ENCODE measurements at places on chromosomes 2 and 18.

DNA sequence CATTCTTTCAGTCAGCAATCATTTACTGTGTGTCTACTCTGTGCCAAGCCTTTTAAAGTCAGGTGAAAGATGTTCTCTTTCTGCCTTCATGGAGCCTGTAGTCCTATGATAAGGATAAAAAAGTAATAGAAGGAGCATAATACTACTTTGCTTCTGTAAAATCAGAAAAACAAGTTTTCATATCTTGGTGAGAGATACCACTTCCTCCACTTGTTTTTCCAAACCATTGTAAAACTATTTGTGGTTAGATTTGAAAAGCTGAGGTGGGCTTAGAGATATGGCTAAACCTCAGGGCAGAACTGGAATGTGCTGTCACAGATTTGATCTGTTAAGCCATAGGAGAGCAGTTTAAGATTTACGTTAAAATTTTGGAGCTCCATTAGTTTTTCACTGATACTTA, 104.7 kb upstream of the FAM117B start:
- DNase-seq = no peak

DNA sequence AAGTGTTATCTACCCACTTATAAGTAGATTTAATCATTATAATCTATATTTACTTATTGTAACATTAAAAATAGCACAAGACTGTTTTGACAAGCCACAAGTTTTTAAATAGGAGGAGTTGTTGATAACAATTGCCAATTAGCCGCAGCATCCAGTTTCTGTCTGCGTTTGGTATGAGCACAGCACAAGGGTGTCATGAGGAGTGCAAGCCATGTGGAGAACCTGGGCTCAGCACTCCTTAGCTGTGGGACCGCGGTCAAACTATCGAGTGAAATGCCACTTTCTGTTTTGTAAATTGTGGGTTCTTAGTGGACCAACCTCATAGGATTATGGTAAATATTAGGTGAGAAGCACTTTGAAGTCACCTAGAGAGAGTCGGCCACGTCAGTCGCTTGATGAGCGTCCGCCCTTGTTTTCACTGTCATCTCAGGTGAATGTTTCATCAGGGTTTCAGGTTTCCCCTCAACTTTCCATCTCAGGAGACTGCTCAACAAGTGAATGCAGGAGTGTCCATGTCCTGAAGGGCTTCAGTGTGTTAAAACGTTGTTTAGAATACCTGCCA, 294.5 kb downstream of the ZNF407 start:
- DNase-seq = no peak

GRCh38 chr2:210169516-210170195, 1.6 kb downstream of the KANSL1L start:
- peak; percentile 67 for DNase-seq

DNA sequence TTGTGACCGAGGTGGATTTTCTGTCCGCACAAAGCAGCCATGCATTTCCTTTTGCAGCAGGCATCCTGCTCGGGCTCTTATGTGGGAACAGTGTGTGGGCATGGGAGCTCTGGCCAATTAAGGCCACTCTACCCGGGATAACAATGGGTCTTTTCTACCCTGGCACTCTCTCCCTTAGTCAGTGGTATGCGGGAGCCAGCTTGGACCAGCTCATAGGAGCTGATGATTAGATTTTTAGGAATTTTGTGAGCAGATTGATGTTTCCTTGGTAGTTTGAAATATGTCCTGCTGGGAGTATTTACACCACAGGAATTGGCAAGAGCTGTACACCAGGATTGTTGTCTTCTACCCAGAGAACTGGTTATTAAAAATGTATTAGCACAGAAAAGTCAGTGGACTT, 89.3 kb downstream of the SPP2 start:
- no peak for DNase-seq

DNA sequence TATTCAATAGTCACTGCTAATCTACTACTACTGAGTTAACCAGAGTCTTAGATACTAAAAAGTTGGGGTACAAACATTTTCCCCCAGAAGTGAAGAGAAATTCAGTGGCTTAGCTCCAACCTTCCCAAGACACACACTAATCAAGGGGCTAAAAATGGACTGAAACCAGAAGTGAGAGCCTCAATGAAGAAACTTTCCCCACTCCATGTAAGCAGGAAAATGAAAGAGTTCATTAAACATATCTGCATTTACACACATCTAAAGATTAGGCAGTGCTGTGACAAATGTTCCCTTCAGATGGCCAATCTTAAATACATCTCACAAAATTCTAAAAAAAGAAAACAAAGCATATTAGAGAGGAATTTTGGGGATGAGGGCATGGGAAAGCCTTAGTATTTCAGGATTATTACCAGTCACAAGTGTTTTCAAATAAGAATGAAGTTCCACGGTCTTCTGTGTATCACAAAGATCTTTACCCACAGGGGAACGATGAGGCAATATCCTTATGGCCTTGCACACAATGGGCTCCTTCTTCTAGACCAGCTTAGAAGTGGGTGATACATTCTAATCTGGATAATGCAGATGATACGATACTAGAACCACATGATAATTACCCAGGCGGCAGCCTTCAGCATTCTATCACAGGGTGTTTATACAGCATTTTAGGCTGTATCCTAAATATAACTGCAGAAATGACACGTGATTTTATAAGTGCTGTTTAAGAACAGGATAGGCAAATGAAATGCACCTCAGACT, 17.1 kb downstream of the ANKRD44 start:
- DNase-seq = no peak

DNA sequence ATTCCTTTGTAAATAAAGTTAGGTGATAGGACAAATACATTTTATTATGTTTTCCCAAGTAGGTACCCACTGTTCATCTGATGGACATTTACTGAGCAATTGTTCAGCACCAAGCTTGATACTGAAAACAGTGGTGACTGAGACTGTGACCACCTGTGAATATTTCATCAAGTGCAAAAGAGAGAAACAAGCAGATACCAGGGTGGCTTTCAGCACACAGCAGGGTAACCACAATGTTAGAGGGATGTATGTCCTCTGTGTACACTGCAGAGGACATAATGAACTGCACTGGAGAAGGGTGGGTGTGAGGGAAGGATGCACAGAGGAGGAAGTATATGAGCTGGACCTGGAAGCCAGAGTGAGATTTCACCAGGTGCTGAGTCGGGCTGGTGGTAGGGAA, 411.8 kb downstream of the RAD51AP2 start:
- no peak for DNase-seq

DNA sequence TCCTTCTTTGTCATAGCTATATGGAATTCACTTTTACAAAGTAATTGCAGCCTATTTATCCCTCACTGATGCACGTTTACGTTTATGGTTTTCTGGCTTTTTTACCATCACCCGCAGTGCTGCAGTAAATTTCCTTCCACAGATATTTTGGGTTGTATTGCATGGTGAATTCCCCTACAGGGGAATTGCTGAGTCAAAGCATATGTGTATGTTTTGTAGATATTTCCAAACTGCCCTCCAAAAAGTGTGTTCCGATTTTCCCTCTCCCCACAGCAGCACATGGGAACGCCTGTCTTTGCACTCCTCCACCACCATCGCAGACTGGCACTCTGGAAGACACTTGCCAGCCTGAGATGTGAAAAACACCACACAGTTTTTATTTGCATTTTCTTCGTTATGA, 80.6 kb upstream of the UXS1 start:
- DNase-seq = peak; percentile 24

DNA sequence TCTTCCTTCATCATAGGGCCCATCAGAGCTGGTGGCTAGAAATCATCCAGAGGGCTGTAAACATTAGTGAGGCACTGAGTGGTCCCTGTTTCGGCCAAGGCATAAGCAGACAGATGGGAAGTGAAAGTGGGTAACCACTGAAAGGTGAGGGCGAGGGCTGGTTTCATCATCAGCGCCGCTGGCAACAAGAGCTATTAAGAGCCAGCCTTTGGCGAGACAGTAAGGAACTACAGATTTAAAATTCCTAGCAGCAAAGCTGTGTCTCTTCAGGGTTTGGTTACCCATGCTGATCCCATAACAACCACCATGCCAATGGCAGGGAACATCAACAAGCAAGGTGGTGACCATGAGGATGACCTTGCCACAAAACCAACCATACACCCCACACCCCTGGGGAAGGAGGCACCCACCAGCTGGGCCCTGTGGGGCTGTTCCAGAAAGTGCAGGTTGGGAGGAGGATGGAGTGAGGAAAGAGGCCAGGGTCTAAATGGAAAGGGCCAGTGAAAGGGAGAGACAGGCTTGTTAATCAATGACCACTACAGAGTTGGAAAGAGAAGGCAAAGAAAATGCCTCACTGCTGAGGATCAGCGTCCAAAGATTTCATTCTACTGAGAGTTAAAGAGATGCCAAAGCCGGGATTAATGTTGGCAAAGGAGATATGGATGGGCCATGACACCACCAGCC, 9.0 kb upstream of the SLC20A1 start:
- DNase-seq = no peak

GRCh38 chr18:45760462-45761036, 36.6 kb downstream of the SLC14A1 start:
- DNase-seq = no peak

DNA sequence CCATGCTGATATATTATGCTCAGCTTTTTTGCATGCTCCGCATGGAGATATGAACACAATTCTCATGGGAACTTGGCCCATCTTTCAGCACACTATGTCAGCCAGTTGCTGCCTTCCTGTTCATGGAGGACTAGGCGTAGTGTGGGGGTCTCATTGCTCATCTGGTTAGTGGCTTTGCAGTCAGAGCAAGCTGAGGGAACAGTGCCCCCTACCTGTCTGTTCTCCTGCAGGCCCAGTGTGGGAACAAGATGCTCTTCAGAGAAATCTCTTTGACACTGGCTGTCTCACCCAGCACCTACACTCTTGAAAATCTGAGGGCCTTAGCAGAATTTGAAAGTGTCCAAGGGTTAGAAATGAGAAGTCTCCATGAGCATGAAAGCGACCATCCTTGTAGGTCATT, 47.1 kb downstream of the SPTBN1 start:
- DNase-seq = peak; percentile 58

DNA sequence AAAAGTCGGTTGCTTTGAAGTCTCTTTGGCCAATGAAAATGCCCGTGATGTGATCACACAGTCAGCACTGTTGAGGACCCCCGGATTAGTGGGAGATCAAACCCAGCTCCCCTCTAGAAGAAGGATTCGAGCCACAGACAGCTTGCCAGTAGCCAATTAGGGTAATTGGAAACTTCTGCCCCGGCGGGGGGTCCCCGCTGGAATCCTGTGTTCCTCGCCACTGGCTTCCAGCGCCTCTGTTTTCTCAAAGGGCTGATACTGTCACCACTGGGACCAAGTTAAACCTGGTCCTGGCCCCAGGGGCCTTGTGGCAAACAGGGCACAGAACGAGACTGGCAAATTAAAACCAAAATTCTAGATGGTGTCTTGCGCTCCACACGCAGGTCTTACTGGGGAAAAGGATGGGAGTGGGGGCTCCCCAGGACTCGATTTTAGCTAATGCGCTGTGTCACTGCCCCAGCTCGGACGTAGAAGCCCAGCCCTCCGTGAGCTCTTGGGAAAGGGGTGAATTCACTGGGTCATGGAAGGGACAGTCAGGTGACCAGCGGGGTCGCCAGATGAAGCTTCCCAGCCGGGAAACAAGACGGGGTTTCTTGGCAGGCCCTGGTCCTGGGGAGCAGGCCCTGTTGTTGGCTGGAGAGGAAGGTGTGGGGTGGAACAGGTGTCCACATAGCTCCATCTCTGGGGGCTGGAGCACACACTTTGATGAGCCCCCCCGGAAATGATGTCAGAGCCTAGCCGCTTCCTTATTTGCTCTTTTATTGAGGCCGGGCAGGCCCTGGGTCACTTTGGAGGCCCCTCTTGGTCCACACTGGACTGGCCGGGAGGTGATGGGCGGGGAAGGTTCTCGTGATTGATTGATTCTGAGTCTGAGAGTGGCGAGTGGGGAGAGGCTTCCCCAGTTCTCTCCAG, 90.2 kb downstream of the SMAD7 start:
- no peak for DNase-seq

- DNase-seq = peak; percentile 49
Measured at GRCh38 chr2:102005989-102006885, 14.5 kb downstream of the IL1R2 start.

- no peak for DNase-seq
Measured at GRCh38 chr18:25365242-25365641, 13.3 kb upstream of the ZNF521 start.

DNA sequence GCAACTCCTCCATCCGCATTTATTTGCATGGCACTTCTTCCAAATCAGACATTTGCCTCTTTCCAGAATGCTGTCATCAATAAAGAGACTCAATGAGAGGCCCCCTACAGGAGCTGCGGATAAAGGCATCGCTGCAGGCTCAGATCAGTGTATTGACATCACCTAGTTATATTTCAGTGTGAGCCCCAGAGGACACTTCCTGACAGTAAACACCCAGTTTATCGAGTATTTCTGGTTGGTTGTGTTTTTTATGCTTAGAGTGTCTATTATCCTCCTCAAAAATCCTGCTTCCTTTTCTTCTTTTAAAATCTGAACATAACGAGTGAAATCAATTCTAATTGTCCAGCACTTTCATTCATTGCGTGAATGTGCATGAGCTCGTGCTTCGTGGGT, 38.8 kb downstream of the NRP2 start:
- no peak for DNase-seq

DNA sequence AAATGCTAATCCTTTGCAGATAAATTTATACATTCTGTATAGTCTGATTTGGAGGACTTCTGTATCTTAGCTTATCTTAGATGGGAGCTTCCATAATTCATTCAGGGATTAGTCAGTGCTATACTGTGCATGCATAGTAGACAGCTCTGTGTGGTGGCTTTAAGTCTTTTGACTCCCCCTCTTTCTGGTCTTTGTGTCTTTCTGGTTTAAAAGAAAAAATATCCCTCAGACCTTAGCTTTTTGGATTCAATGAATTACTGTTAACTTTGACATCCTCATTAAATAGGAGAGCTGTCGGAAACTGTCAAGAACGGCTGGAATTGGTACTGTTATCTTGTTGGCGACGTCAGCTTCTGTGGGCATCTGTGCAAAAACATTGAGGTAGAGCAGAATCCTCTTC, 130.4 kb downstream of the SPTBN1 start:
- DNase-seq = no peak

DNA sequence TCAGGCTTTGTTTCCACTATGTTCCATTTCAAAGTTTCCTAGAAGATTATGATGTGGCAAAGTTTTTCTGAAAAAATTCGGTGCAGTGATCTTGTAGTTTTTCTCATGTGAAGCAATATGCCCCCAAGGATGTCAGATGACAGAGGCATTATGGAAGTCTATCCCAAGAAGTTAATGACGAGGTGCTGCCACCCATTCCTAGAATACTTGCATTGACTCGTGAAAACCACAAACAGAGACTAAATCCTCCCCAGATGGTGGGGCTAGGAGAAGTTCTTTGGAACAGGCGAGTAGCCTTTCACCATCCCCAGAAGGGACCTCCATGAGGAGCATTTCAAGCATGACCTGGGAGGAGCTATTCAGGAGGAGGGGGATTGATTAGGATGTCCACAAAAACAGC, 40.2 kb upstream of the COPS8 start:
- no peak for DNase-seq

DNA sequence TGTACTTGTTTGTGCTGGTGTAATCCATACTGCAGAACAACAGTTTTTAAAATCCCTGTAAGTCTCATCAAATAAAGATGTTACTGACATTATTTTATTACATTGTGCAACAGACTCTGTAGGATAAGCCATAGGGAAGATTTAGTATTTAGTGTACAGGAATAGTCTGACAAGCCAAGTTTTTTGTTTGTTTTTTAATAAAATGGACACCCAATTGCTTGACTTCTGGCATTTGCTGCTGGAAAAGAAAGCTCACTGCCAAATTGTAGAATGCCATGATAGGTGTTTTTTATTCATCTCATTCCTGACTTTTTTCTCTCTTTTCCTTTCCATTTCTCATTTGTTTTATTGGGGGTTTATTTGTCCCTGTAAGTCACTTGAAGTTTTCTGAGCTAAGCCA, 38.1 kb downstream of the SMARCAL1 start:
- DNase-seq = no peak

All from tongue (tissue), 3 donors.